Transverse colon (tissue), 4 donors: ENCODE measurements at places on chromosomes 2 and 18.
A peak's percentile ranks its signal among the peaks of the same experiment; 100 is the strongest.

DNA sequence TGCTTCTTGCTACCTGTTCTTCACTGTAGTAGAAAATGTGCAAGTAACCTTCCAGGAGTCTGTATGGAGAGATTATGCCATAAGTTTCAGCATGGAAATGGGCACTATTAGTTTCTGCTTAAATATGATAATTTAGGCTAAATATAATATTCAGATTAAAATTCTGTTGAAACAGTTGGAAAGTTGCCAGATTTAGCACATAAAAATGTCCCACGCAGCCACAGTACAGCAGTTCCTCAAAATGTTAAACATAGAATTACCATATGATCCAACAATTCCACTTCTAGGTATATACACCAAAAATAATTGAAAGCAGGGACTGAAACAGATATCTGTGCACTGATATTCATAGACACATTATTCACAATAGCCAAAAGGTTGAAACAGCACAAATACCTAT, 121.2 kb downstream of the NRP2 start:
- DNase-seq, result no peak

DNA sequence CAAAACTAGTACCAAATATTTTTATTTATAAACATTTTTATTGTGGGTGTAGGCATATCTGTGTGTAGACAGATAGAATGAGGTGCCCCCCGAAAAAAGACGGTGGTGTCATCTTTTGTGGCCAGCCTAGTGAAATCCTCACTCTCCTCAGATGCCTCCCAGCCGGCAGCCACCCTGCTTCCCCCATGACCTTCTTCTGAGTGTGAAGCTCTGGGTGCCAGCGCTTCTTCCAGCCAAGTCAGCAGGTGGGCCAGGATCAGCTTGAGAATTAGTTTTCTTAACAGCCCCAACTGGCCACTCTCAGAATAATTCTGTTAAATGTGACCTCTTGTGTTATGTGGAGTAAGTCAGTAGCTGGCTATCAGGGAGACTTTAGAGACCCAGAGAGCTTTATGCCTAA, 229.6 kb upstream of the FOSL2 start:
- no peak for DNase-seq

GRCh38 chr2:232843834-232844233, 26.2 kb upstream of the SNORC start:
- DNase-seq, result no peak

GRCh38 chr2:8435608-8436007, 246.2 kb upstream of the ID2 start:
- no peak for DNase-seq

- DNase-seq, result peak; percentile 18
Observed at GRCh38 chr2:88659538-88659915, 31.9 kb upstream of the RPIA start.
